ENCODE measurements at places on chromosomes 6 and 20.

GRCh38 chr20:10356628-10357027 is 77.4 kb downstream of the MKKS start:
- DNase-seq, result no peak

GRCh38 chr6:151100326-151100725 is 139.4 kb upstream of the AKAP12 start:
- DNase-seq, result no peak

GRCh38 chr6:161429921-161430490 is 156.1 kb upstream of the AGPAT4 start:
- no peak for DNase-seq

- DNase-seq, result no peak
Measured at GRCh38 chr6:78363688-78364087, 503.7 kb upstream of the IRAK1BP1 start.

DNA sequence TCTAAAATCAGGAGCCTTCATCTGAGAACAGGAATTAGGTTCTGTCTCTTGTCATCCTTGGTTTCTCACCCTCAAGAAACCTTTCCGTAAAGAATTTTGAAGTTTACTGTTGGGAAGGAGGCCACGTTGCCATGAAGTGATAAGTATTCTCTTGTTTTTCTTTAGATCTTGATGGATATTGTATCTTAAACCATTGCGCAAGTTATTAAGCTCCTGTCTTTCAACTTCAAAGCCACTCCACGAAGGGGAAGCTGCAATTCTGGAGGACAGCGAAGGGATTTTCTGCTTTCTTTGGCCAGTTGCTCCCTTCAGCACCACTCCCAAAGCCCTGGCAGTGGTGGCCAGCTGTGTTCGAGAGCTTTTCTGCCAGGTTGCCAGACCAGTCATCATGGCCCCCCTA is 198.1 kb upstream of the EXOC2 start:
- DNase-seq, result no peak

DNA sequence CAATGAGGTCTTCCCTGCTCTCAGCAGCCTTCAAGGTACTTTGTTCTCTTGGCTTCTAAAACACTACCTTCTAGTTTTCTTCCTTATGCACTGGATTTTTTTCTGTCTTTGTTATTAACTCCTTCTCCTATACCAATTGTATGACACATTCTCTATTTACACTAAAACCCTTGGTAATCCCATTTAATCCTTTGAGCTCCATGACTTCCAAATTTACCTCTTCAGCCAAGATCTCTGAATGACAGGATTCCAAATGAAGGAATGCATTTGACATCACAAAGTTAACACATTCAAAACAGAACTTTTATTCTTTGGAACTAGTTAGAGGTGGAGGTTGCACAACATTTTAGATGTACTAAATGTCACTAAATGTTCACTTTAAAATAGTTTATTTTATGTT is 86.6 kb upstream of the SAMD5 start:
- DNase-seq, result no peak

DNA sequence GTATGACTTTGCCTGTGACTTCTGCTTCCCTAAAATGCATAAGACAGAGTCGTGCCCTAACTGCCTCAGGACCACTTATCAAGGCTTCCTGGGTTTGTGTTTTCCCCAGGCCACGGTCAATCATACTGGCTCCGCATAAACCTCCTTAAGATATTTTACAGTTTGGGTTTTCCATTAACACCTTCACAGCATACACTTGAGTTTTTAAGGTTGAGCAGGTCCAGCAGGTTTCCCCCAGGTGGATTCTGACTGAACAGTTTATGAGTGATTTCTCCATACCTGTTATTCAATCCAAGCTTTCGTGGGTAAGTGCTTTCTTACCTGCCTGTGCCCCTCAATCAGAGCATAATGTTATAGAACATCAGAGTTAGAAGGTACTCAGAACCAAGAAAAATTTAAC is 39.3 kb downstream of the NINL start:
- DNase-seq, result no peak

GRCh38 chr6:127291495-127291894 is 24.8 kb downstream of the RNF146 start:
- DNase-seq, result no peak

GRCh38 chr20:60354024-60354580 is 395.9 kb downstream of the CDH26 start:
- DNase-seq, result no peak

DNA sequence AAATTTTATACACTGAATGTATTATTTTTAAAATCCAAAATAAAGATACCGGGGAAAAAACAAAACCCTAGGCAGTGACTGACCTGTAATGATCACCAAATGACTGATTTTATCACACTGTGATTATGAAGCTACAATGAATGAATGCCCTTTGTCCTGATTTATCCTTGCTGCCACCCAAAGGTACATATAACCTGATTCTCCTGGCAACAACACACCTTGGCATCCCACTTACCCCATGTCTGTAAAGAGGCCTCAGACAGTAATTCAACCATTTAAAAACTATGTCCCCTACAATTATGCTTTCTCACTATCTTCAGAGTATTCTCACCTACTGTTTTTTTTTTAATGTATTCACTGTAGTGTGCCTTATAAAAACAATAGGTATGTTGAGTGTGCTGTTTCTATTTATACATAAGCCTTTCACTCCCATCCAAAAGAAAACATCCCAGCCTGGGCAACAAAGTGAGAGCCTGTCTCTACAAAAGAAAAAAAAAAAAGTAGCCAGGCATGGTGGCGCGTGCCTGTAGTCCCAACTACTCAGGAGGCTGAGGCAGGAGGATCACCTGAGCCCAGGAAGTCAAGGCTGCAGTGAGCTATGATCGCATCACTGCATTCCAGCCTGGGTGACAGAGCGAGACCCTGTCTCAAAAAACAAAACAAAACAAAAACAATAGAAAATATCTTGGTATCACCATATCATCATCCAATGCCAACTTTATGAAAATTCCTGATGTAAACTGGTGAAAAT is 21.7 kb downstream of the B4GALT5 start:
- no peak for DNase-seq

GRCh38 chr20:34271956-34272355 is 30.7 kb downstream of the ASIP start:
- DNase-seq, result no peak

DNA sequence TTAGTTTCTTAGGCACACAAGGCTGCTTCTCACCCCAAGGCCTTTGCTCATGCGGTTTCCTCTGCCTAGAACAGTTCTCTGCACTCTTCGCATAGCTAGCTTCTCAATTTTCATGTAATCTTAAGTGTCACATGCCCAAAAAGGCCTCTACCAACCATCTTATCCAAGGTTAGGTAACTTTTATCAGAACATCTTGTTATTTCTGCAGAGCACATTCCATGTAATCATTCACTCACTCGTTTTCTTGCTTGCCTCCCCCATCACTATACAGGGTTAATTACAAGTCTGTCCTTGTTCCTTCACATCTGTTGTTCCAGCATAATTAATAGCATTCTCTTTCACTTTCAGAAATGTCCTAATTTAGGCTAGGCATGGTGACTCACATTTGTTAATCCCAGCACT is 53.8 kb downstream of the NCOA6 start:
- DNase-seq, result no peak

DNA sequence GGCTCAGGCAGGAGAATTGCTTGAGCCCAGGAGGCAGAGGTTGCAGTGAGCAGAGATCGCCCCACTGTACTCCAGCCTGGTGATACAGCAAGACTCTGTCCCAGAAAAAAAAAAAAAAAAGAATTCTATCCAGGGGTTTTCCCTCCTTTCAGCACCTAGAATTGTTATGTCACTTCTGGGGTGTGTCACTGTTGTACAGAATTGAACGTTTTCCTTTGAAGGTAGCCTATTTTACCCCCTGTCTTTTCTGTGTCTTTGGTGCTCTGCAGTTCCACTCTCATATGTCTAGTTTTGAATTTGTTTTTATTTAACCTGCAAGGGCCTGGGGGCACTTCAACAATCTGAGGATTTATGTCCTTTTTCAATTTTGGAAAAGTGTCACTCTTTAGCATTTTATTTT is 19.3 kb upstream of the ARID1B start:
- no peak for DNase-seq

- no peak for DNase-seq
Measured at GRCh38 chr6:165729307-165729936, 66.4 kb upstream of the PDE10A start.

DNA sequence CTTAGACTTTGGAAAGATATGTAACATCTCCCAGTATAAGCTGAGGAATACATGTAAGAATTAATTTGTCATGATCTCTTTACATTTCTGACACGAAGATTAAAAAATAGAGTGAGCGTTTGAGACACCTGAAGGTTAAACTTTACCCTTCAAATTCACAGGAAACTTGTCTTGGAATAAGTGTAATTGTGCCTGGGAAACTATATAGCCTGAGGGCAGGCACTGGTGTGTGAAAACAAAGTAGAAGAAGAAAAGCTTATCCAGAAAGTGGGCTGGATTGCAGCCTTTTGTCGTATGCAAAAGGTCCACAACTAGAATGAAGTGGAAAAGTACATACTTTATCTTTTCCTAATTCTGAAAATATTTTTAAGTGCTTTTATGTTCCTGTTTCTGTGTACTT is 275.7 kb upstream of the TCF21 start:
- no peak for DNase-seq

DNA sequence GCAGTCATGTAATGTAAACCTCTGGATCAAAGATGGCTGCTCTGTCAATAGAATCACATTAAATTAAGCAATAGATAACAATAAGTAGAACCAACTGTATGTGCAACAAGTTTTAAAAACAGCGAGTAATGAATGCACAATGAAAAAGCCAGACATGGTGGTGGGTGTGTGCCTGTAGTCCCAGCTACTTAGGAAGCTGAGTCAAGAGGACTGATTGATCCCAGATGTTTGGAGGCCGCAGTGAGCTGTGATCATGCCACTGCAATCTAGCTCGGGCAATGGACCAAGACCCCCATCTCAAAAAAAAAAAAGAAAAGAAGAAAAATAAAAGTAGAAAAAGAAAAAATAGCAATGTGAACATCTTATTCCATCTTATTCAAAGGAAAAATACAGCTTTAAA is 558.7 kb upstream of the MMS22L start:
- no peak for DNase-seq

DNA sequence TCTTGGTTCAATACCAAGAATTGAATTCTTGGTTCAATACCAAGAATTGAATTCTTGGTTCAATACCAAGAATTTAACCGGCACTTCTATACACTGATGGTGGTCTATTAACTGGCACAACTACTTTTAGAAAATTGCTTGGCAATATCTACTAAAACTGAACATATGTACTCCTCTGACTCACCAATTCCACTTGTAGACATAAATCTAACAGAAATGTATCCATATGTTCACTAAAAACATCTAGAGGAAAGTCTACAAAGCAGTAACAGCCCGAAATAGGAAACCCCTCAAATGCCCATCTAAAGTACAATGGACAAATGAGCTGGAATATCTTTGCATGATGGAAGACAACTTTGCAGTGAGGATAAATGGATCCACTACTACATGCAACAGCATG is 71.9 kb downstream of the KIF16B start:
- no peak for DNase-seq

GRCh38 chr20:45306431-45306982 is at the start of gene RBPJL:
Gene RBPJL (plus strand): TSS chr20:45306840. CDS start chr20:45306923, 83 bp downstream.
- DNase-seq, result no peak

DNA sequence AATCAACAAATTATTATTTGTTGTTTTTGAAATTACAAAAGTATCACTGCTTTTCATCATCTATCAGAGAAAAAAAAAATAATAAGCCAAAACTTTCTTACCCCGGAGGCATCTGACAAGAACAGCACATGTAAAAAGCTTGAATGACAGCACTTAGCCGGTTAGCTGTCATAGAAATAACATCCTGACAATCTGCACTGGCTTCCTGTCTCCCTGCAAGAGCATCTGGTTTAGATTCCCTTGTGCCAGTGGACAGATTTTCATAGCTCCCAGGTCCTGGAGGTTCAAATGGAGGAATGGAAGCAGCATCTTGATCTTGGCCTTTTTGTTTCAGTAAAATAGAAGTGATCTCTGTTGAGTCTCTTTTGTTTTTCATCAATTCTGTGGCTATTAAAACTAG is 74.8 kb downstream of the HACE1 start:
- no peak for DNase-seq

GRCh38 chr6:153735761-153736160 is 303.3 kb upstream of the OPRM1 start:
- DNase-seq, result no peak

DNA sequence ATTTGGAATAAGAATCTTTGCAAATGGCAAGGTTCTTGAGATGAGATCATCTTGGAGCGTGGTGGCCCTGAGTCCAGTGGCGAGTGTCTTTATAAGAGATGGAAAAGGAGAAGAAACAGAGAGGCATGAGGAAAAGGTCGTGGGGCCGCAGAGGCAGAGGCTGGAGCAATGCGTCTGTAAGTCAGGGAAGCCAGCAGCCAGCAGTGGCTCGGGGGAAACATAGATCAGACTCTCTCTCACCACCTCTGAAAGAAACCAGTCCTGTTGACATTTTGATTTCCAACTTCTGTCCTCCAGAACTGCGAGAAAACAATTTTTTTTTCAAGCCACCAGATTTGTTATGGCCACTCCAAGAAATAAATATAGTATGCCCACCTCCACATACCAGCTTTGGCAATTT is 226.6 kb downstream of the TFAP2C start:
- no peak for DNase-seq
